ENCODE measurements at places on chromosomes 1 and 21.
A peak's percentile ranks its signal among the peaks of the same experiment; 100 is the strongest.

DNA sequence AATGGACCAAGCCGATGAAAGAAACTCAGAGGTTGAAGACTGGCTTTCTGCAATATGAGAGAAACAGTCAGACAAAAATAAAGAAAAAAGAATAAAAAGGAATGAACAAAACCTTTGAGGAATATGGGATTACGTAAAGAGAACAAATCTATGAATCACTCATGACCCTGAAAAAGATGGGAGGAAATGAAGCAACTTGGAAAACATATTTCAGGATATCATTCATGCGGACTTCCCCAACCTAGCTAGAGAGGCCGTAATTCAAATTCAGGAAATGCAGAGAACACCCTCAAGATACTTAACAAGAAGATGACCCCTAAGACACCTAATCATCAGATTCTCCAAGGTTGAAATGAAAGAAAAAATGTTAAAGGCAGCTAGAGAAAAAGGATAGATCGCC, 705.3 kb upstream of the CHRM3 start:
- DNase-seq, result no peak

DNA sequence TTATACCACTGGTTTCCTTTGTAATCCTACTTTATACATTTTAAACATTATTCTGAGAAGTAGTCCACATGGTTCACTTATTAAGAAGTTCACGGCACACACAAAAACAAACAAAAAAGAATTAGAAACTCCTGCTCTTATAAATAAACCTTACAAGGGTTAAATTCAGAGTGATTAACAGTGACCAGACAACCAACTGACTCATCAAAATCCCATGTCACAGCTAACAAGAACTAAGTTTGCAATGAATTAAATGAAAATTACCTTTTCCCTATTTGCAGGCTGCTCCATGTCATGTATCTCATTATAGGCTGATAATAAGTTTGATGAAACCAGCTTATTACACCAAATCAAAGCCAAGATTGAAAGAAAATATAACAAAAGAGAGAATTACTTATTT, 77.5 kb downstream of the PUM1 start:
- no peak for DNase-seq

- DNase-seq, result no peak
These were observed 22.1 kb downstream of the ECHDC2 start for GRCh38 chr1:52899445-52899894.

GRCh38 chr1:11898831-11899467, 27.3 kb downstream of the KIAA2013 start:
- no peak for DNase-seq

DNA sequence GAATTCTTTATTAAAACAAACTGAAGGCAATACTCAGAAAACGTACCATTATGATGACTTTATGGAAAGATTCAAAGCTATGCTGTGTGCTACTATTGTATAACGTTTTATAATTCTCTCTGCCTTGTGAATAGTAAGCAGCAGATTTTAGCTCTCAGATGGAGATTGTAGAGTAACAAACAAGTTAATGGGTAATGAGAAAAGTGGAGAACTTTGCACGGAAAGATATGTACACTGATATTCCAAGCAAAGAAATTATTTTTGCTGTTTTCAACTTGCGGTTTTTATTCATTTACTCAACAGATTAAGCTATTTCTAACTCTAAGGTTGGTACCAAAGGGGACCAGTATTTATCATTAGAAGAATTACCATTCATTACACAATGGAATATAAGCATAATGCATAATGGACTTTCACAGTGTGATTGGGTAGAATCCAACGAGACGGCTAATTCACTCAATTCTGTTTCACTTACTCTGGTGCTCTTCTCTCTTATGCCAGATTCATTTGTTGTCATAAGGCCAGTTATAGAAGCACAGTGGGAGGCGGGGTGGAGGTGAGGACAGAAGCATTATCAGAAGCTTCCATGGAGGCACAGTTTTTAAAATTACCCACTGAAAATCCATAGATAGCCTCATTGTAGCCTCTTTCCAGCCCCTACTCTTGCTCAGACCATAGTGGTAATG, 38.6 kb downstream of the ATP1B1 start:
- DNase-seq, result no peak

DNA sequence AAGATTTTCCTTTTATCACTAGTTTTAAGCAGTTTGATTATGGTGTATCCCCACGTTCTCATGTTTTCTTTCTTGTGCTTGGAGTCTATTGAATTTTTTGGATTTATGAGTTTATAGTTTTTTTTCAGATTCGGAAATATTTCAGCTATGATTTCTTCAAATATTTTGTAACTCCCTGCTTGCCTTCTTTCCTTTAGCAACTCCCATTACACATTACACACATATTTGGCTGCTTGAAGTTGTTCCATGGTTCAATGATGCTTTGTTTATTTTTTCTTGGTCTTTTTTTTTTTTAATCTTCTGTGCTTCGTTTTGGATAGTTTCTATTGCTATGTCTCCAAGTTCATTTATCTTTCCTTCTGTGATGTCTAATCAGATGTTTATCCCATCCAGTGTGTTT, 48.5 kb upstream of the WARS2 start:
- no peak for DNase-seq

DNA sequence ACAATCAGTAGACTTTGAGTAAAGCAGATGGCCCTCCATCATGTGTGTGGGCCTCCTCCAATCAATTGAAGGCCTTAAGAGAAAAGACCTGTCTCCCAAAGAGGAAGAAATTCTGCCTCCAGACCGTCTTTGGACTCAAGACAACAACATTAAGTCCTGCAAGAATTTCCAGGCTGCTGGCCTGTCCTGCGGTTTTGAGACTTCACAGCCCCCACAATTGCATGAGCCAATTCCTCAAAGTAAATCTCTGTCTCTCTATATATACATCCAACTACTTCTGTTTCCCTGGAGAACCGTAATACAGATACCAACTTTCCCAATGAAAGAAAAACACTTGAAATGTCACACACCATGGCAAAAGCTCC, 16.4 kb downstream of the REG4 start:
- DNase-seq, result no peak

- DNase-seq, result no peak
These were observed 55.2 kb downstream of the TENT5C start for GRCh38 chr1:117661027-117661426.

GRCh38 chr1:47399846-47400155, 16.3 kb upstream of the FOXE3 start:
- no peak for DNase-seq

DNA sequence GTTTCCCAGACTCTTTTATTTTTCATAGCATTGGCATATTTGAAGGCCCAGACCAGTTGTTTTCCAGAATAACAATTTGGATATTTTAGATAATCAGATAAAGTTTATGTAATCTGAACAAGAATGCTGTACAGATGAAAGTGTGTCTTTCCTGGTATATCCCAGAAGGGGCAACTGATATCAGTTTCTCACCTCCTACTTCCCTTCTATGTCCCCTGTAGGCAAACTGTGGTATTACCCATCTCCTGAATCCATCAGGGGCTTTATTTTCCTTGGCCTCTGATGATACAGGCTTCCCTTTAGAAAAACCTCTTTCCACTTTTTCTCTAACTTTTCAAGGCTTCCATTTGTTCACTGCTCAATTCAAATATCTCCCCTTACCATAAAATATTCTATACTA, 87.5 kb upstream of the RGS1 start:
- no peak for DNase-seq

- no peak for DNase-seq
These were observed 459.9 kb downstream of the ADGRL2 start for GRCh38 chr1:82260666-82261065.

GRCh38 chr1:181061891-181062835, 26.3 kb upstream of the IER5 start:
- DNase-seq, result peak; percentile 23

DNA sequence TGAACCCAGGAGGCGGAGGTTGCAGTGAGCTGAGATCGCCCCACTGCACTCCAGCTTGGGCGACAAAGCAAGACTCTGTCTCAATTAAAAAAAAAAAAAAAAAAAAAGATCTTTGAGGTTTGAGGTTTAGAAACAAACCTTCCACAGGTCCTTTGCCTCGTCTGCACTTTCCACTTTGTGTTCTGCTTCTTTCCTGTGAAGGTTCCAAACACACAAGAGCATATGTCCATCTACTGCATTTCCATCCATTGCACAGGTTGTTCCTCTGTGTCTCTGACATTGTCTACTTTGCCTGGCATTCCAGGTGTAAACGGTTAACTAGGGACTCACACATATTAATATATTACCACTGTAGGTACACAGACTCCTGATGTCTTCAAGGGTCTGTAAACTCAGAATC, 40.1 kb downstream of the DSTYK start:
- no peak for DNase-seq

- DNase-seq, result no peak
These were observed 17.4 kb upstream of the SLC6A9 start for GRCh38 chr1:44048532-44049215.

GRCh38 chr1:9500756-9501754, 38.2 kb upstream of the SLC25A33 start:
- no peak for DNase-seq

DNA sequence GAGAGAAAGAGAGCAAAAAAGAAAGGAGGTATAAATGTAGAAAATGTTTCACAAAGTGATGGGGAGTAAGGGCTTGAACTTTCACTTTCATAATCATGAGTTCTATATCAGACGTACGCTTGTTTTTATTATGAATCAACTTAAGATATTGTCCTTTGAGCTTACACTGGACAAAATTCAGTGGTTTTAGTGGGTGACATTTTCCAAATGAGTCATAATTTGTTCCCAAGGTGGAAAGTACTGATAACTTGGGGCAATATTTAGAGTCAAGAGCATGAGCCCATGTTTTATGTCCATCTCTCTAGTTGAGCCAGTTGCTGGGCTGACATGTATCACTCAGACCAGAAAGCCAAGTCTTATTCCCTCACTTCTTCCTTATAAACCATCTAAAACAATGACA, 161.6 kb downstream of the CHRM3 start:
- no peak for DNase-seq

- DNase-seq, result no peak
These were observed 179.3 kb upstream of the ZNF644 start for GRCh38 chr1:91201176-91201575.

DNA sequence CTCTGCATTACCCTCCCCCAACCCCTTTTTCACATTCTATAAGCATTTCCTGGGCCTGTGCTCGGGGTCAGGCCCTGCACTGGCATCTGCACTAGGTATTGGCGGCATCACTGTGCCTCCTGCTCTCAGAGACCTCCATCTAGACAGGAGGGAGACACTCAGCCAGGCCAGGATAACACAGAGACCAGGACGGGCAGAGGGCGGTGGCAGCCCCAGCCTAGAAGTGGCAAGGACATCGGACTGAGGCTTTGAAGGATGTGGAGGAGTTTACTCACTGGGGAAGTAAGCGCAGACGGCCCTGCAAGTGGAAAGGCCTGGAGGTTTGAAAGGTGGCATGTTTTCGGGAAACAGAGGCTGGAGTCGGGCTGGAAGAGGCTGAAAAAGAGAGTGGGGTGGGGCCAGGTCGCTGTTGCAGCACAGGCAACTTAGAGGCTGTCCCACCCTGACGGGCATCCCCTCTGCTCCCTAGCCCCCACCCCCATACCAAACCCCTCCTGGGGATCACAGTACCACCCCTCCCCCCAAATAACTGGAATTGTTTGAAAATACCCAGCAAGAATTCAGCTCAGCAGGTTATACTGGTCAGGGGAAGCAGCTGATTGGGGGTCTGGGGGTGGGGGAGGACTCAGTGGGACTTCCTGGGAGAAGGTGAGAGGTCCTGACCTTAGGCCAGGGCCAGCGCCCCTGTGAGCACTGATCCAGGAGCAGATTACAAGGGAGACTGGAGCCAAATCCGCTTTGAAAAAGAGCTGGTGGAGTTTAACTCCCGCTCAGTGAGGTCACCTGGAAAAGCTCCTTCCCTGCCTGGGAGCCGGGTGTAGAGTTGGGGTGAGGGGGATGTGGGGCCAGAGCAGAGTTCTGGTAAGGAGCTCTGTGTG, 121.8 kb upstream of the WNT4 start:
- DNase-seq, result no peak

DNA sequence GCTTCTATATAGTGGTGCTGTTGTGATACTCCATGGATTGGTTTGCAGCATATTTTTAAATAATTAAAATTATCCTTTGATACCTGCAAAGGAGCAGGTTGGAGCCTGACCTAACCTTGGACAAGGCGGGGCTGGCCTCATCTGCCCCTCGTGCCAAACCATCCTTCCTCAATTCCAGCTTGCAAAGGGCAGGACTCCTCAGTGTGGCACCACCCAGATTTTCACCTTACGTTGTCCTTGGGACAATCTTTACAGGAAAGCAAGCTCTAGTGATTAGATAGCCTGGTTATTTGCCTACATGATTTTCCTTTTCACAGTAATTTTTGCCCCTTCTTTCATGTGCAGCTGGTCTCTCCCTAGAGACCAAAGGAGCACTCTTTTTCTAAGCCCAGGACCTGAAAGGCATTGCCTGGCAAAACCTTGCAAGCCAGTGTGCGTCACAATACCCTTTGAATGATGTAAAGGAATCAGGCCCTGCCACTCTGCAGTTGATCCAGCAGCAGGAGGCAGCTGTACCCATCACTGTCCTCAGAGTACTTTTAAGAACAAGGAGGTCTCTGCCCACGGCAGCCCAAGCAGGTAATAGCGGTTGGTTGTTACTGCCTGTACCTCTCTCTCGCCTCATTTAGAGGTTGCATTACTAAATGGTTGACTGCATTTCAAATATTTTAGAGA, 99.4 kb downstream of the ADSS2 start:
- DNase-seq, result no peak

GRCh38 chr1:199799116-199799515, 228.4 kb upstream of the NR5A2 start:
- DNase-seq, result no peak

DNA sequence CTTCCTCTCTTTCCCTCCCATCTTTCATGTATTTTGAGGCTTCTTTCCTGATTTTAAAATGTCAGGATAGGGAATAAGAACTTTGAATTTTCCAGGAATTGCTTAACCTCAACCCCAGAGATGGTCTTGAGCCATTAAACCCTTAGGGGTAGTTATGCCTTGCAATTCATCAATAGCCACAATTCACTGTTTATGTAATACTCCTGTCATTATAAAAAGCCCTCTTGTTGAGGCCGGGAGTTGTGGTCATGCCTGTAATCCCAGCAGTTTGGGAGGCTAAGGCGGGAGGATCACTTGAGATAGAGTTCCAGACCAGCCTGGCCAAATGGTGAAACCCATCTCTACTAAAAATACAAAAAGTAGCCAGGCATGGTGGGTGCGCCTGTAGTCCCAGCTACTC, 24.5 kb downstream of the SPATA45 start:
- no peak for DNase-seq

DNA sequence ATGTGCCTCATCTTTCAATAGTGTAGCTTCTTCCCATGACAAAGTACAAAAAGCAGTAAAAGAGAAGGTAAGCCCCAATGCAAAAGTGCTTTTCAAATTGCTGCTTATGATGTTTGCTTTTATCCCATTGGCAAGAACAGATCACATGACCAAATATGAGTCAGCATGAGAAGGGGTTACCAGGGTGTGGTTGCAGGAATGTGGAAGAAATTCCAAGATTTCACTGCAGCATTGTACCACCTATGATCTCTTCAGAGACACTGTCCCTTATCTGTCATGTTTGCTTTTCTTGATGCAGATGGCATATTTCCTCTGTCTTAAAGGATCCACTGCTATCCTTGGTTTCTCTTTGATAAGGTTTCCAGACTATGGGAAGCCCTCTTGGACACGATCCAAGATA, 1006.9 kb upstream of the PRMT6 start:
- no peak for DNase-seq

GRCh38 chr1:161676441-161676840, 13.5 kb downstream of the FCGR2B start:
- no peak for DNase-seq
